ENCODE measurements at places on chromosomes 6 and 20. TPM values are rescaled to one million over a fixed set of nuclear protein-coding genes. Genes with fewer than 3 reads are reported as not detected.

Gene GABBR1
- total RNA-seq = 7.6 TPM

Gene OXT
- total RNA-seq = not detected

Gene CPXM1
- total RNA-seq = 4.3 TPM

Gene RIPOR2
- total RNA-seq = 80.0 TPM

Gene ZSCAN23
- 1.6 TPM for total RNA-seq

Gene KCNG1
- total RNA-seq = 1.2 TPM

Gene DCDC2
- 0.04 TPM for total RNA-seq

Gene CENPW
- total RNA-seq = 75.3 TPM

Gene HLA-DQA1
- total RNA-seq = 4.4 TPM

Gene ECT2L
- not detected for total RNA-seq
